ENCODE measurements at places on chromosomes 12 and 14.
A peak's percentile ranks its signal among the peaks of the same experiment; 100 is the strongest.

DNA sequence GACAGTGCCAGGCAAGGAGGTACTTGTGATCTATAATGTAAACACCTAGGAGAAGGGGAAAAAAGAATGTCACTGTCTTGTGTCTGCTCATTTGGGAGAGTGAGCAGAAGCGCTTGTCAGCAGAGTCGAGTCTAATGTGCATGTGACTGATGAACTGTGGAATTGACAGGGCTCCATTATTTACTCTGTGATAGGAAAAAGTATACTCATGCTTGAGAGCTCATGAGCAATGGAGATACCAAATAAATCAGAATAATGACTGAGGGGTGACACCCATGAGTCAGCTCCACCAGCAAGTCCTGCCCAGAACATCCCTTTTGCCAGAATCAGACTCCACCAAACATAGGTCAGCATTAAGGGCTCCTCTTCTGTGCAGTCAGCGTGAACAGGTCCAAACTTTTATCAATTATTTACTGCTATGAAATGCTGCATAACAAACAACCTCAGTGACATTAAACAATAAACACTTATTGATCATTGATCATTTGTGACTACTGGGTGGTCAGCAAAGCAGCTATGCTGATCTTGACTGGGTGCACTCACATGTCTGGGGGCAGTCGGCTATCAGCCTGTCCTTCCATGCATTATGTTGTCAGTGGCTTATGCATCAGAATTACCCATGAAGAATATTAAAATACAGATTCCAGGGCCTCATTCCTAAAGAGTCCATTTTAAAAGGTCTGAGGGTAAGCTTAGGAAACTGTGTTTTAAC is 29.2 kb upstream of the WSCD2 start:
- DNase-seq, result no peak

DNA sequence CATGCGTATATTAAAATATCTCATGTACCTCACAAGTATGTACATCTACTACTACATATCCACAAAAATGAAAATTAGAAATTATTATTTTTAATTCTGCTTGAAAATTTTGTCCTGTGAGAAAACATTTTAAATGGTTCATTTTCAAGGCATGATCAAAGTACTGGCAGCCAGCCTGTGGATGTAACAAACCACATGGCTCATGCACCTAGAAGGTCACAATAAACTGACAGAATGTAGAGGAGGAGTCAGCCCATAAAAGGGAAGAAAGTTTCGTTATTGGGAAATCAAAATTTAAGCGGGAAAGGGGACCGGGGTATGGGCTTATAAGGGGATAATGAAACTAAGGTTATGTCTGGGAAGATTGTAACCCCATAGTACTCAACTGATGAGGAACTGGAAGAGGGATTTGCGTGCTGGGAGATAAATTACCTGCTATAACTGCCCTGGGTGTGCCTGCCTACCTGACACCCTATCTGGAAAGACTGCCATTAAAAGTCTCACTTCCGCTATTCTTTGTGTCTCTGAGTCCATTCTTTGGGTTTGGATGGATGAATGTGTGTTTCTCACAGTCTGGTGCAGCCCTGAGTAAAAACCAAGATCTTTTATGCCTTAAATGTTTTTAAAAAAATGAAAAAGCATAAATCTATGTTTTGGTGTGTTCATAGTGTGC is 62.2 kb upstream of the PCED1B start:
- DNase-seq, result no peak

DNA sequence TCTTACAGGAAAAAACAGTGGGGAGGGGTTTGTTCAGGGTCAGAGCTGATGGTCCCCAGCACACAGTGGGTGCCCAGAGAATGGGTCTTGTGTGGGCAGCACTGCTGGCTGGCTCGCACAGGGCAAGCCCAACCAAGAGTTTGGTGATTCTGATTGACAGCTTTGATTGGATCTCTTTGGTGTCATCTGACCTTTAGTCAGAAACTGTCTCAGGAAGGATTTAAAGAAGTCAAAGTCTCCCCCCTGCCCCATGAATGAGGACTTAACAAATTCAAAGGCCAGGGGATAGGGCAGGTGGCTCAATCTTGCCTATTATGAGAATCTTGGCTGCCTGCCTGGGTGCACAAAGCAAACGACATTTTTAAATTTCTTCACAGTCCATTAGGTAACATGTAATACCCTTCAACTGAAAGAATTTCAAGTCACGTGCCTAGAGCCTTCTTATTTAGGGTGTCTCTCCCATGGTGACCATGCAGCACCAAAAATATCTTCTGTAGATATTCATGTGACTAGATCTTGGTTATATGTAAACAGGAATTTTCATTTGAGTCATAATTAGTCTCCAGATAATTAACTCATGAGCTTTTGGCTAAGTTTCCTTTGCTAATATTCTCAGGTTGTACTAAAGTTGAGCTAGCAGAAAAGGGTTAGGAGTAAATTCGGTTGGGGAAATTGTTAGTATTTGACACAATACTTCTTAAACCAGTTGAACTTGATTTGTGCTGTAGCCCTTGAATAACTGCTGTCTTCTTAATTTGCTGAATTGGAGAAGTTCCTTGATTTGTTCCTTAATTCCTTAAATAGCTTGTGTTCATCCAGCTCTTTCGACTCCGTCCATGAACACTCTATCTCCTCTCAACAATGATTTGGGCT is 54.5 kb upstream of the HECTD1 start:
- peak; percentile 66 for DNase-seq

DNA sequence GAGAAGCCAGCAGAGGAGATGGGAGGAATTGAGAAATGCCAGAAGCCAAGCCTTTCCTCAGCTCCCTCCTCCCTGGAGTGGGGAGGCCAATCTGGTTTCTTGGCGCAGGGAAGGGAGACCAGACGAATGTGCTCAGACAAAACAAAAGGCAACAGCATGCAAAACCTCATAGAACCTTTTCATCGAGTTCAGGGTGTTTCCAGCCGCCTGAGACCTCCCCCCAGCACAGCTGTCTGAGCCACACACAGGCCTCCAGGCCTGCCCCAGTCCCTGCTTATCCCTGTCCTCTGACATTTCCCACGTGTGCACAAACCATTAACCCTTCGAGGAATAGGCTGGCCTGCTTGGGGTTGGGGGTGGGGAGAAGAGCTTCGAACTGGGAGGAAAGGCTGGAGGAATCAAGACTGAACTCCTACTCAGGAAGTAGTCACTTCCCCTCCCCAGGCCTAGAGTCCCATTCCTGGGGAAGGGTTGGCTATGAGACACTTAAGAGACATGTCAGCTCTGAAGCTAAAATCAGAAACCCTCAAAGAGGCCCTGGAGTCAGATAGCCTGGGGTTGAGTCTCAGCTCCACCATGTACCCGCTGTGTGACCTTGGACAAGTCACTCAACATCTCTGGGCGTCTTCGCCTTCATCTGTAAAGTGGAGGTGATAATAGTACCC is 10.7 kb downstream of the TBX3 start:
- no peak for DNase-seq

DNA sequence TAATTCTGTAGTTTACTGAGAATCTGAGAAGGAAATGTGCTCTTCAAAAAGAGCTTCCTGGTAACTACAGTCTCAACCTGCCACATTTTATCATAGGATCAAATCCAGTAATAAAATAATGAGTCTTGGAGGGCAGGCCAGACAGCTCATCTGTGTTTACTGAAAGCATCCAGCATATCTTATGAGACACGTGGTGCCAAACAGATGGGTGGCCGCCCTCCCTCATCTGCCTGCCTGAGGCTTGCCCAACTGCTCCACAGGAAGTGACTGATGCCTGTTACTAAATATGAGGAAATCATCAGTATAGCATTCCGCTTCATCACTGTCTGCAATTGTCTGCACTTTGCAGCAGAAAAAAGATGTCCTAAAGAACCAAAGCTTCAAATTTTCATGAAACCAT is 13.5 kb downstream of the DHRS7 start:
- DNase-seq, result peak; percentile 92

GRCh38 chr14:88168025-88168424 is 155.0 kb downstream of the KCNK10 start:
- no peak for DNase-seq

DNA sequence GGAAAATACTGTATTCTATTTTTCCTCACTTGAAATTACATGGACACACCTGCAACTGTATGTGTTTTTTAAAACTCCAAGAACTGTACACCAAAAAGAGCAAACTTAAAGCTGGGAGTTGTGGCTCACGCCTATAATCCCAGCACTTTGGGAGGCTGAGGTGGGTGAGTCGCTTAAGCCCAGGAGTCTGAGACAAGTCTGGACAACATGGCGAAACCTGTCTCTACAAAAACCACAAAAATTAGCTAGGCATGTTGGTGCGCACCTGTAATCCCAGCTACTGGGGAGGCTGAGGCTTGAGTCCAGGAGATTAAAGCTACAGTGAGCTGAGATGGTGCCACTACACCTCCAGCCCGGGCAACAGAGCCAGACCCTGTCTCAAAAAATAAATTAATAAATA is 95.9 kb downstream of the SINHCAF start:
- no peak for DNase-seq

DNA sequence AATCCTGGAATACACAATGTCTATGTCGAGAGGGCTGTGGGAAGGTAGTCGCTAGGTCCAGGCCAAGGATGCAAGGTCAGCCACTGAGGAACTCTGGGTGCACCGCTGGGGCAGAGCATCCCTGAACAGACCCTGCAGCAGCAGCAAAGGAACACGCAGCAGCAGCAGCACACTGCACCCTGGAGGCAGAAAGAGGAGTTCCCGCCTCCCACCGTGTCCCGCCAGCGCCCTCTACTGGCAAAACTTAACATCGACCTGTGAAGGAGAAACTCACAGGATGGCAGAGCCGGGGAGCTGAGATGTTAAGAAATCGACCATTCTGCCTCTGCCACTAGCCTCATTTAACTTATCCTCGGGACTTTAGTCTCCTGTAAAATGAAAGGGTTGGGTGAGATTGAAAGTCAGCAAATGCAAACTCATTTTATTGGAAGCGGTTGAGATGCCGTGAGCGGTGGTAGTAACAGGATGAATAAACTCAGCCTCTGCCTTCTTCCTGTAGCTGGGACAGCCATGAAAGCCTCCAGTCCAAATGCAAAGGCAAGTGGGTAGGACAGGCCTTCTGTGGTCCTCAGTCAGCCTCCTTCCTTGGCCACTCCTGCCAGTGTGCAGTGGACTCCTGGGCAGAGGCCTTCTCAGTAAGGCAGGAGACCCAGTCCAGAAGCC is 45.6 kb downstream of the STAB2 start:
- DNase-seq, result peak; percentile 78

- no peak for DNase-seq
These were observed 164.3 kb upstream of the NOS1 start for GRCh38 chr12:117525766-117526165.

DNA sequence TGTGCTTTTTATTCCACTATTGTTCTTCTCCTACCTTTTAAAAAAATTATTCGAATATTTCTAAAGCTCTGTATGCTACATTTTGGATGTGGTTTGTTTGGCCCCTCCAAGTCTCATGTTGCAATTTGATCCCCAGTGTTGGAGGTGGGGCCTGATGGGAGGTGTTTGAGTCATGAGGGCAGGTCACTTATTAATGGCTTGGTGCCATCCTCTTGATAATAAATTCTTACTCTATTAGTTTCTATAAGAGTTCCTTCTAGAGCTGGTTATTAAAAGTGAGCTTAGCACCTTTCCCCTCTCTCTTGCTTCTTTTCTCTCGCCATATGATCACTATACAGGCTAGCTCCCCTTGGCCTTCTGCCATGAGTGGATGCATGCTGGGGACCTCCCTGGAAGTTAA is 445.6 kb upstream of the PDE3A start:
- no peak for DNase-seq

- DNase-seq, result no peak
These were observed 582.9 kb downstream of the MED13L start for GRCh38 chr12:115694564-115694963.

DNA sequence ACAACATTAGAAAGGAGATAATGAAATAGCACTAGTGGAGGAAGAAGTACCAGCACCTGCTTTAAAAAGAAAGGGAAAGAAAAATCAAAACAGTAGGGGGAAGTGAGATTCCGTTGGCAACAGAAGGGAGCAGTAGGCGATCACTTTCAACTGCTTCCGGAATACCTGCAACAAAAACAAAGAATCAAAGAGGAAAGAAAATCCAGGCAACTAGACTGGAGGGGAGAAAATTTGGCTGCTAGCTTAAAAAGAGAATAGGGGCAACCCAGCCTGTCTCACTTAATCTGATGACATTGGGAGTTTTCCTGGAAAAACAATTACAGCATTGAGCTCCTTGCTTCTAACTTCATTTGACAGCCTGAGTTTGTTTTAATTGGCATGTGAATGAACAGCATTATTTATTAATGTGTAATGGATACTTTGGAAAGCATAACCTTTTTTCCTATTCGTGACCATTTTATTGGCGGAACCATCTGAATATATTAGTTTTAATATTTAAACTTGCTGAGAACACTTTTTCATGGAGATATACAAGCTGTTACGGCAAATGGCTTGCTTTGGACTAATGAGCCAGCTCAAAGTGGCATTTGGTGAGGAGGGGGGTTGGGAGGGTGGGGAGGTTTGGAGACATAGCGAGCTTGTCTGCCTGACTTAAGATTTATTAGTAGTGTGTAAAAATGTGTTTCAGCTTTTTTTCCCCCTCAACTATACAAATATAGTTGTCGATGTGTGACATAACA is 2.5 kb upstream of the DACT1 start:
- no peak for DNase-seq

DNA sequence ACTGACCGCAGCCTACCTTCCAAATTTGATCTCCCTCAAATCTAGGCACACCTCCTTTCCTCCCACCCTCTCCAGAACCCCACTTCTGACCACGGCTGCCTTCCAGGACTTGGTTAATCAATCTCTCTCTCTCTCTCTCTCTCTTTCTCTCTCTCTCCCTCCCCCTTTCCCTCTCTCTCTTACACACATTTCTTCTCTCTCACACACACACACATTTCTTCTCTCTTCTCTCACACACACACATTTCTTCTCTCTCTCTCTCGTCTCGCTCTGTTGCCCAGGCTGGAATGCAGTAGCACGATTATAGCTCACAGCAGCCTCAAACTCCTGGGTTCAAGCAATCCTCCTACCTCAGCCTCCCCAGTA is 521 bp upstream of the GMFB start:
- no peak for DNase-seq

- no peak for DNase-seq
These were observed 125.6 kb downstream of the NELL2 start for GRCh38 chr12:44750468-44750867.

DNA sequence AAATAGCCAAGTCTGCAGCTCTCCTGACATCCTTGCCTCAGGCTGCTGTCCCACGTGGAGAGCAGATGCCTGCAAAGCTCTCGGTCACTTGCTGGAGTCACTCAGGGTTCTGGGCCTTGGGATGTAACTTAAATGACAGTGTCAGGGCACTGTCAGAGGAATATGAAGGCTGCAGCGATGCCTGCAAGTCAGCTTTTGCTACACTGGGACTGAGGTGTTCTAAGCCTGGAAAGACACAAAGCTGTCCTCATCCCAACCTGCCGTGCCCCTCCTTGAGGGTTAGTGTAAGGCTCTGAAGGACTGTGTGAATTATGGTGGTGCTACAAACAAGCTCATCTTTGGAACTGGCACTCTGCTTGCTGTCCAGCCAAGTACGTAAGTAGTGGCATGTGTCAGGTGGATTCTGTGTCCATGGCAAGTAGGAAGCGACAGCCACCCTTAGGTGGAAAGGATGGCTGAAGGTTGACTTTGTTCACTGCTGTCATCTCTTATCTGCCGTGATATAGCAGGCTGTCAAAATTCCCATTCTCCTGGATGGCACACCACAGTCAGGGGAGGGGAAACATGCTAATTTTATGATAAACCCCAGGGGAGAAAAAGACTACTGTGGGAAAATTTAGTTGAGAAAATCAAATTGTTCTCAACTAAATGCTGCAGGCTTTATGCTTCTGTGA is 79.9 kb downstream of the DAD1 start:
- DNase-seq, result no peak
